B cell (primary cell): ENCODE measurements at places on chromosomes 5 and 9.

- DNase-seq, result peak; percentile 91
Observed at GRCh38 chr9:136799854-136800657, 3.9 kb downstream of the CCDC183 start.

- peak; percentile 35 for DNase-seq
Observed at GRCh38 chr9:136765041-136765440, 723 bp upstream of the LCN15 start.

- peak; percentile 68 for DNase-seq
Observed at GRCh38 chr5:42057254-42057690, 132.2 kb downstream of the FBXO4 start.

DNA sequence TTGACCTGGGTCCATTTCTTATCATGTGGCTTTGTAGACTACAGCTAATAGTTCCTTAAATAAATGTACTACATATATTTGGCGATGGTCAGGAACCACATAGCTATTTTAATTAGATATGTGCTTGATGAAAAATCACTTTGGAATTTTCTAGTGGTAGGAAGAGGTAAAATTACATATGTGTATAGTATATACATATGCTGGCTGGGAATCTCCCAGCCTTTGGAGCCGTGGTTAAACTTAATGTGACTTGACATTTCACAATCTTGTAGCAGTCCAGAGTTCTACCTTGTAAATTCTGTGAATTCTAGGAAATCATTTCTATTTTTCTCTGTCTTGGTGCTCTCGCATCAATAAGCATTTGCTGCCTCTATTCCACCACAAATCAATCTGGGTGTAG is 565.0 kb downstream of the DMRTA1 start:
- DNase-seq, result no peak

DNA sequence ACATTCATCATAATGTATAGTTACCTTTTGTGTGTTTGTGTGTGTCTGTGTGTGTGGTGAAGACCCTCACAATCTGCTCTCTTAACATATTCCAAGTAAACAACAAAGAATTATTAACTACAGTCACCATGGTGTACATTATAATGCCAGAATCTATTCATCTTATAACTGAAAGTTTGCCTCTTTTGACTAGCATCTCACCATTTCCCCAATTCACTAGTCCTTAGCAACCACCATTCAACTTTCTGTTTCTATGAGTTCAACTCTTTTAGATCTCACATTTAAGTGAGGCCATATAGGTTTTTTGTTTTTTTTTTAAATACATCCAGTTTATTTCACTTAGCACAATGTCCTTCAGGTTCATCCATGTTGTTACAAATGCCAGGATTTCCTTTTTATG is 83.6 kb downstream of the SMC2 start:
- DNase-seq, result no peak

DNA sequence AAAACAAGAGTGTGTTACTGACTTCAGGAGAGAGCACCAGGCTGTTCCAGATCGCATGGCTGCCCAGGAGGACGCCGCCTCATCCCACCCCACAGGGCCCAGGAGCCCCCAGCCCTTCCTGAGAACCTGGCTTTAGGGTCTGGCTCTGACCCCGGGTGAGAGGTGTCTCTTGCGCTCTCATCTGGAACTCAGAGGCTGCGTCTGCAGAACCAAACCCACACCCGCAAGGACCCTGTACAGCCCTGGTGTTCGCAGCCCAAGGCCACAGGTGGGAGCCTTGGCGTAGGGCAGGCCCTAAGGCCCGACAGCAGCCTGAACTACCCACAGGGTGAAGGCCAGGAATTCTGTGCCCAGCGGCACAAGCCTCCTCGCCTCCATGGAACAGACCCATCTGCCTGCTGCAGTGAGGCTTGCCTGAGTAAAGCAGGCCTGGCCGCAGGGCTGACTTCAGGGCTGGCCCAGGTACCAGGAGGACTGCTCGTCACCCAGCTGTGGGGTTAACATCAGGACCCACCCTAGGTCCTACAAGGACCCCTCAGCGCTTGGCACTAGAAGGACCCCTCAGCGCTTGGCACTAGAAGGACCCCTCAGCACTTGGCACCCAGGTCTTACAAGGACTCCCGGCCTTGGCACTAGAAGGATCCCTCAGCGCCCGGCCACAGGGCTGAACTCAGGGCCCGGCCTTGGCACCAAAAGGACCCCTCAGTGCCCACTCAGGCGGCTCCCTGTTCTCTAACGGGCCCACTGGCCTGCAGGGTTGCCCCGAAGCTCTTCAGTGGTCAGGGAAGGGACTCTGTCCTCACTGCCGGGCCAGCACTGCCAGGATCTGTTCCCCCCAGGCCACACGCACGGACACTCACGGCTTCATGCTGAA is 48.2 kb downstream of the NKD2 start:
- DNase-seq, result no peak

DNA sequence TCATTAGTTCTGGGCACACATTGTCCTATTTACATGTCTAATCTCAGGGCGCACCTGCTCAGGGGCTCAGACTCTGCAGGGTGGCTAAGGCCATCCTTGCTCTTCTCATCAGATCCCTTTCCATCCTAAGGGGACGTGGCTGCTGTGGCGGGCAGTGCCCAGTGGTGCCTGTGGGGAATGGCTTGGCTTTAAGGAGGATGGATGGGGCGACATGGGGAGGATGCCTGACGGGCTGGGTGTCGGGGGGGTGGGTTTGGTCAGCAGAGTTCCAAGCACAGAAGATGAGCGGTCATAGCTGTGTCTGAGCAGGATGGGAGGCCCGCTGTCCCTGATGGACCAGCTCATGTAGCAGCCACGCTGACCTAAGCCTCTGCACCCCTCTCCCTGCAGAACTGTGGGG is 40.9 kb upstream of the SUSD3 start:
- no peak for DNase-seq

GRCh38 chr5:176901260-176902101 is 2.3 kb upstream of the HK3 start:
- no peak for DNase-seq

GRCh38 chr9:35357116-35357515 is 132.8 kb upstream of the RUSC2 start:
- no peak for DNase-seq

DNA sequence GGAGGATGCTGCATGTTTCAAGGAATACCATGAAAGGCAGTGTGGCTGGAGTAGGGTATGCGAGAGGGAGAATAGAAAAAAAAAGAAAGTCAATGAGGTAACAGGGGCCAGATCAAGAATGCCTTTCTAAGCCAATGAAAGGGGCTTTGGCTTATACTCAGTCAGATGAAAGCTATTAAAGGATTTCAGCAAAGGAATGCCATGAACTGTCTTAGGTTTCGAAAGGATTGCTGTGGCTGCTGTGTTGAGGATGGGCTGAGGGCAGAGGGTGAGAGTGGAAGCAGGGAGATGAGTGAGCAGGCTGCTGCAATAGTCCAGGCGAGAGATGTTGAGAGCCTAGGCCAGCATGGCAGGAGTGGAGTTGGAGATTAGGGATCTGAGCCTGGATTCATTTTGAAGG is 135.4 kb upstream of the CKMT2 start:
- no peak for DNase-seq

DNA sequence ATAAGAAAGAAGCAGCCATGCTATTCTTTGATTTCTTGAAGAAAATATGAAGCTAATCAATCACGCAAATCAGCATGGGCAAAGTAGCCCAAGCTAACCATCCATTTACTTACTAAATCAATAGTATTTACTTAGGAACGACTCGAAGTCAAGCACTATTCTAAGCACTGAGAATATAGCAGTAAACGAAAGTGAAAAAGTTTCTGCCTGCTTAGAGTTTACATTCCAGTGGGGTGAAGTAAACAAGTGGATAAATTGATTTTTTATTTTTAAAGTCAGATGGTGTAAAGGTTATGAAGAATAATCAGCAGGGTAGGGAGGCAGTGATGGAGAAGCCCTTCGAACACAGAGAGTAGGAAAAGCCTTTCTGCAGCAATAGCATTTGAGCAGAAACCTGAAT is 5.5 kb downstream of the TSTD2 start:
- DNase-seq, result no peak

DNA sequence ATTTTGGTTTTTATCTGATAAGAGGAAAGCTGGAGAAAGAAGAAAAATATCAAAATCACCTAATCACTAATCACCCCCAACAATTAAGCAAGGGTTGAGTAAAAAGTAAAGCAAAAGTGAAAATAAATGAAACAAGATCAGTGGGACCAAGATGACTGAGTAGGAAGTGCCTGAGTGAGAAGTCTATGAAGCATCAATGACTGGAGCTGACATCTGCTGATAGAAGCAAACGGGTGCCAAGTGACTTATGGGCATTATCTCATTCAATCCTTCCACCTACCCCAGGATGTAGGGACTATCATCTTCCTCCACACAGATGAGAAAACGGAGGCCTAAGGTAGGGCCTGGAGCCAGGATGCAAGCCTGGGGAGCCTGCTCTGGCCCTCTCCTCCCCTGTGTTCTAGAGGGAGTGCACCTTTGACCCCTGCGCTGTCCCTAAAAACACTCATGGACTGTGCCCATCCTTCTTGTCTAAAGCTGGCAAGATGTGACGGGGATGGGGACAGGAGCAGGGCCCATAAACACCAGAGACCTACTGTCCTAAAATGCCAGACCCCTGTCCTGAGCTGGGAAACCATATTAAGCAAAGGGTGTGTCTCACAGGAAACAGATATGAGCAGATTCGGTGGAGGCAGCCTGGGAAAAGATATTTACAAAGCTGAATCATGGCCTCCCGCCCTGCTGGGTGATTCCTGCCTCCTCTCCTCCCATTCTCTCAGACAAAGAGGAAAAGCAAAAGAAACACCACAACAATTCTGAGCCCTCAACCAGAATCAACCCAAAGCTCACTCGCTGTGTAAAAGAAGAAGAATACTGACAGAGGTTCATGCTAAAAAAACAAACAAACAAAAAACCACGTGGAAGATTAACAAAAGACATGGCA is 116.0 kb downstream of the AUH start:
- DNase-seq, result no peak

GRCh38 chr5:121158451-121158850 is 693.2 kb upstream of the FTMT start:
- DNase-seq, result no peak

DNA sequence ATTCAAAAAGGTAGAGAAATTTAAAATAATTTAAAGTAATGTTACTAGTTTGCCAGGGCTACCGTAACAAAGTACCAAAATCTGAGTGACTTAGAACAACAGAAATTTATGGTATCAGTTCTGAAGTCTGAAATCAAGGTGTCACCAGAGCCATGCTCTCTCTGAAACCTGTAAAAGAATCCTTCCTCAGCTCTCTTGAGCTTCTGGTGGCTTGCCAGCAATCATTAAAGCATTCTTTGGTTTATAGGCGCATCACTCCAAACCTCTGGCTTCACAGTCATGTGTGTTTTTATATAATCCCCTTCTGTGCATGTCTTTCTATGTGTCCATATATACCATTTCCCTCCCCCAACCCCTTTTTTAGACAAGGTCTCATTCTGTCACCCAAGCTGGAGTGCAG is 220.3 kb downstream of the COX7C start:
- DNase-seq, result no peak

DNA sequence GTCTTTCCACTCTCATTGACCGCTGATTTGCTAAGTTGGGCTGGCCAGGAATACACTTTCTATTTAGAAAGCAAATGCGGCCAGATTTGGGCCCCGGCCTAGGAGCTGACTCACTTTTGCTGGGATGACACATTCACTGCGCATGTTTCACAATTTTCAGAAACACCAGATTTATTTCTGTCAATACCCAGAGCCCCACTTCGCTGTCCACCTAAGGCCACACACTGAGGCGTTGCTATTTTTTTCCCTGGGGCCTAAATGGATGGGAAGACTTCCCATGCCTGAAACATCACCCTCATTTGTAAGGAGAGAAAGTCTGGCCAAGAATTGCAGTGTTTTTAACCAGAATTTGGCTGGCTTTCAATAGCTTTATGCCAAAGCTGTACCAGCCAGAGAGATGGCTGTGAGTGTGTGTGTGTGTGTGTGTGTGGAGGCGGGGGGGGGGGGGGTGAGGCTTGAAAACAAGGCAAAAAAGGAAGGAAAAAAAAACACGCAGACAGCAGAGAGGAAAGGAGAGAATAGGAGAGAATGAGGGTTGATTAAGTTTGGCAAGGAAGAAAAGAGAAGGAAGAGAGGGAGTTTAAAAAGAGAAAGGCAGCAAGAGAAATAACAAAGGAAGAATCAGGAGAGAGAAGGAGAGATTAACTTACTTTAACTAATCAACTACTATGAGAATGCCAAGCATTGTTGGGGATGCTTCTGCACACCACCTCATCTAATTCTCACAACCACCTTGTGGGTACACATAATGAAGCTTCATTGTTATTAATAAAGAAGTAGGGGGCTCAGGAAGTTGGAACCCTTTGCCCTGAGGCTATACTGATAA is 261.4 kb upstream of the KLF4 start:
- no peak for DNase-seq

DNA sequence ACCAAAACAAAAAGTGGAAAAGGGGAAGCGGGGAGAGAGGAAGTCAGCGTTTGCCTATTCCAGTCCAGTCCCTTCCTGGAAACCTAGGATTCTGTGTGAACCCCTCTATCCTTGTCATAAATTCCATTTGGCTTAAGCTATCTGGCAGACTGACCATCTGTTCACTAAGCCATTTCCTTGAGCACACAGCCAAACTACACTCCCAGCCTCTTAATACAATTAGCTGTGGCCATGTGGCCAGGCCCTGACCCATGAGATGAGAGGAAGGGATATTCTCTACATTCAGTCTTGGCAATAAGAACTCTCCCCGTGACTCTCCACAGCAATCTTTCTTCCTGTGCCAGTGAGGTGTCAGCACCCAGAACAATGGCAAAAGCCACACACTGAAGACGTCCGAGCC is 424.8 kb downstream of the TLE1 start:
- DNase-seq, result no peak

DNA sequence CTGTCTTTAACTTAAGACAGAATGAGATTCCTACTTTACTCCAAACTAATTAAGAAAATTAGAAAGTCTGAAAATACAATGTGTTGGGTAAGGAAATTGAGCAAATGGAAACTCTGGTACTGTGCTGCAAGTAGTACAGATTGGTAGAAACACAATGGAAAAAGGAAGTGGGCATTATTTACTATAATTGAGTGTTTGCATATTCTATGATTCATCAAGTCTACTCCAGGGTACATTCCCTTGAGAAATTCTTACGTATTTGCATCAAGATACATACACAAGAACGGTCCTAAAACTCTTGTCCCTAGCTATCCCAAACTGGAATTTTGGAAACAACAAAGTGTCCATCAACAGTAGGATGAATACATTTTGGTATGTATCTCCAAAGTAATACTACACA is 123.5 kb upstream of the TARS1 start:
- DNase-seq, result no peak

DNA sequence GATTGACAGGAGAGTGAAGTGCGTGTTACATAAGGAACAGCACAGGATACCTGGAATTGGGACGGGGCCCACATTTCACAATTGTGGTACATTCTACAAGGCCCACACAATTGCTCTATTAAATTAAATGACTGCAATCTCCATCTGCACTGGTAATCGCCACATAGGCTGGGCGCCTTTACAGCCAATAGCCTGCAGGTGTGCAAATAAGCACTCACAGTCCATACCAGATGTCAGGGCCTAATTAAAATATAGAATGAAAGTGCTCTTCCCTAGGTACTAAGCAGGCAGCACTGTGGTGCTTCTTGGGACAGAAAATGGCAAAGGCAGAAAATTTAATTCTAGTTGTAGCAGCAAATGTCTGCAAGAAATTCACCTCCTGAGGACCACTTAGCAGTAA is 82.7 kb downstream of the ATP10B start:
- DNase-seq, result no peak
